ENCODE measurements at places on chromosomes 2 and 18.
A peak's percentile ranks its signal among the peaks of the same experiment; 100 is the strongest.

DNA sequence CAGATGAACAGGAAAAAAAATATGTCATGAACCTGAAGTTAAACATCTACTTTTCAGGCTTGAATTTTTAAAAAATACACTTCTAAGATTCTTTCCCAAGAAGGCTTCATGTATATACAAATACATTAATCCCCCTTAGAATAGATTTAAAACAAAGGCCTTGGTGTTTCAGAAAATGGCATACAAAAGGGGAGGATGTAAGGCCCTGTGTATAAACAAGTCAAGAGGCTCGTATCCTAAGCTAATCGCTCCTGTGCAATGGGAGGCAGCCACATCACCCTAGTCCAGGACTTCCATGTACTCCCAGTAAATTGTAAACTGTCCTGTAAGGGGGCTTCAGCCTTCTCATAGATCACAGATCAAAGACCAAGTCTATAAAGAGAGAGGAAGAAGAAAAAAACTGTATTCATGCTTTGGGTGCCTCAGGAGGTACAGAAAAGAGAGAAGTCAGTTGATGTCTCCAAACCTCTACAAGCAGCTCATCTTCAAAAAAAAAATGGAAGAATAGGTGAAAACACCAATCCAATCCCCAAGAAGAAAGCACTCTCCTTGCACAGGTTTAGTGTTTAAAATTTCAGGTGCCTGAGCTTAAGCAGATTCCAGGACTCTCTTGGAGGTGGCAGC is 53.9 kb downstream of the ANKRD44 start:
- peak; percentile 32 for DNase-seq

- no peak for DNase-seq
Observed at GRCh38 chr2:85959826-85960225, 71.0 kb upstream of the ST3GAL5 start.

DNA sequence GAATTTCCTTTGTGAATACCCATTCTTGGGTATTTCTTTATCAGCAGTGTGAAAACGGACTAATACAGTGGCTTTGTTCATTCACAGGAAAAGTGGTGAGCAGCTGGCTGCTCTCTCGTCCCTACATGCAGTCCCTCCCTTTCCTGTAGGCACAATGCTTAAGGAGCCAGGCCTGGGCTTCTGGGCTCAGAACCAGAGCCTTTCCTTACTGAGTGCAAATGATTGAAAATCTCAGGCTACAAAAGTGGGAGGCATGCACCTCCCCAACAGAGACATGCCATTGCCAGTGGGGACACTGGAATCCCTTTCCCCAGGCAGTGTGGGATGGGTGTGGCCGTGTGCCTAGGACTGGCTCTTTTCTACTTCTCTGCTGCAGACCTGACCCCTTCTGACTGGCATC is 61.3 kb downstream of the MCFD2 start:
- DNase-seq = no peak

DNA sequence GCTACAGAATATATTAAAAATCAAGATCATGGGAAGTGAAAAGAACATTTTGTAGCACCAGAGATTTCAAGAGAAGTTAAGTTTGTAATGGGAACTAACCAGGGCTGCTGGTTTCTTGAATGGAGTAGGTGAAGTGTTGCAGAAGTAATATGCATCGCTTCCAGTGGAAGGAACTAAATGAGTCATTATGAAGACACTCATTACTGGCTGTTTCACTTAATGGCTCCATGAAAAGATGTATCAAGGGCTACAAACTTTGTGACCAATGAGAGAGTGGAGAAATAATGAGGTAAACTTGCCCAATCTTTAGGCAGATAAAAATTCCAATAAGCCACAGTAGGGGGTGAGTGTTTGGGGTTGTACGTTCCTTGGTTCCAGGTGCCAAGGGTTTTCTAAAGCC is 380.4 kb upstream of the POU3F3 start:
- DNase-seq = no peak

DNA sequence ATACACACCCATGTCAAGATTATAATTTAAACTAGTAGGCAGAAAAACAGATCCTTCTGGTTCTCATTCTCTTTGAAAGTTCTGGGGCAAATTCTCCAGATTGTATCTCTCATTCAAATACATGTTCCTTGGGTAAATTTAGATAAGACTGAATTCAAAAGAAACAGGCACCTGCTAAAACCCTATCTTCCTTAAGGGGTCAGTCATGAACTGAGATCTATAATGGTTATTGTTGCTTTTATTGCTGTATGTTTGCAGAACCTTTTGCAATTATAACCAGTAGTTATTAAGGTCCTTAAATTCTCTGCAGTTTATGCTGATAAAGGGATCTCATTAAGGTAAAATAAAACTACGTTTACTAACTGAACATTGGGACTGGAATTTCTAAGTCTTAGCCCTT is 83.5 kb downstream of the MYO5B start:
- no peak for DNase-seq

- DNase-seq = no peak
Observed at GRCh38 chr2:109387221-109387735, 226.5 kb downstream of the SEPTIN10 start.

Data from SK-MEL-5 (cell line).